ENCODE measurements at places on chromosomes 2 and 18. TPM values are rescaled to one million over a fixed set of nuclear protein-coding genes. Genes with fewer than 3 reads are reported as not detected.
A peak's percentile ranks its signal among the peaks of the same experiment; 100 is the strongest.

GRCh38 chr2:96930351-96931010, 55.9 kb downstream of the FAM178B start:
- no peak for DNase-seq

GRCh38 chr2:133420788-133421187, 147.5 kb downstream of the NCKAP5 start:
- DNase-seq, result no peak

- DNase-seq, result peak; percentile 3
Measured at GRCh38 chr2:7672027-7672684, 754.9 kb downstream of the RNF144A start.

DNA sequence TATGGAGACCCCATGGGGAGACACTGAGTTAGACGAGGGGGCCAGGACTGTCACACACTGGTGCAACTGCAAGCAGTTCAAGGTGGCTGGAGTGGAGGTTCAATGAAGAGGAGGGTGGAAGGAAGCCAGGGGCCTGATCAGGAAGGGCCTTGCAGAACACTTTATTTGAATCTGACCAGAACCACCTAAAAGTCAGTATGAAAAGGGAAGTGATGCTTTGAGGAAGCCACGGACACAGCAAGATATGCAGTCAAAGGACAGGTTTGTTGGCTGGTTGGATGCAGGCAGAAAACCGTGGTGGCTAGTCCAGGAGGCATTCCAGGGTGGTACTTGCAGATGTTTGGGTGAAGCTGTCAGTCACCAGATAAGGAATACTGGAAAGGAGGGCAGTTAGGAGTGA, 3.5 kb upstream of the FAM124B start:
- no peak for DNase-seq

Gene NAT8
- total RNA-seq, result not detected

GRCh38 chr2:113937501-113937900, 47.6 kb downstream of the ACTR3 start:
- DNase-seq, result no peak

DNA sequence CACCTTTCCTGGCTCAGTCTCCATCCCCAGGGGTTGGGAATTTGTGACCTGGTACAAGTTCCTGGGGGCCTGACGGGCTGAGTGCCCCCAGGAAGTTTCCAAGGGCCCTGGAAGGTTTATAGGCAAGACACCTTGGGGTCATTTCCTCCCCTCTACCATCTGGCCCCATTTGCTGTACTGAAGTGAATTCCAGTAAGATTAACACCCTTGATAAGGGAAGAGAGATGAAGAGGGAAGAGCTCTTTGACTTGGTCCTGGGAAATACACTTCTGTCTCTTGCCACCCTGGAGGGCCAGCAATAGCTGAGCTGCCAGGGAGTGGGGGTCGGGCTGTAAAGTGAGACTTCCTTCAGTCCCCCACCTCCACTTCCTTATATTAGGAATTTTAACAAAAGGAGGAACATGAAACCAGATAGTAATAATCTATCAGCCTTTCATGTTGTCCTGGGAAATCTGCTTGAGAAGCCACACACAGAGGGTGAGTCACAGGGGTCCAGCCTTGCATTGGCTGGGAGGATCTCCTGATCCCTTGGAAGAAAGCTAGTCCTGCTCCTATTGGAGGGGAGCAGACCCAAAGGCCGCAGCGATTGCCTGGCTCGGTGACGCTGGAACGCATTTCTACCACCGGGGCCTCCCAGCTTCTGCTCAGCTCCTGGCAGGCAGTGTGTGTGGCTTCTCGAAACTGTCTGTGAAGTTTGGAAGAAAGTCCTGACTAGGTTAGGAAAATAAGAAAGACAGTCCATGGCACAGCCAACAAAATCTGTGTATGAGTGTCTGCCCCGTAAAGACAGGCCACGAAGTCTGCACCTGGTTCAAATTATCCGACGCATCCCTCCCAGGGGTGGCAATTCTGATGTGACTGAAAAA, 87.3 kb downstream of the ACAA2 start:
- peak; percentile 85 for DNase-seq
